ENCODE measurements at places on chromosomes 6 and 20.

- no peak for DNase-seq
Observed at GRCh38 chr6:8389036-8389818, 46.1 kb downstream of the SLC35B3 start.

GRCh38 chr20:24630486-24631172, 161.2 kb downstream of the SYNDIG1 start:
- DNase-seq, result no peak

DNA sequence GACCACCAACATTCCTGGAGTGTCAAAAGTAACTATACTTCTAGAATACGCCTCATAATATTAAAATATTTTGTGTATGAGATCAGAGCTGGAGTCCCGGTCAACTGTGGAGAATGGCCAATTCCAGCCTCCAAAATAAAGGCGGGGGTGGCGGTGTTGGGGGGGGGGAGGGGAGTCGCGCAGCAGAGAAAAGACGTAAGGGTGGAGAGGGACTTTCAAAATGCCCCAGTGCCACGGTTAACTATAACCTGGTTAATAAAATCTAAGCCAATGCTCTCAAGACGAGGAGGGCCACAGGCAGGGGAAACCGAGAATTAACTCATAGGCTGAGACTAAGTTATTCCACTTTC, 1.3 kb downstream of the NUP153 start:
- DNase-seq, result no peak

- DNase-seq, result no peak
Observed at GRCh38 chr6:153949616-153950015, 89.4 kb upstream of the OPRM1 start.

DNA sequence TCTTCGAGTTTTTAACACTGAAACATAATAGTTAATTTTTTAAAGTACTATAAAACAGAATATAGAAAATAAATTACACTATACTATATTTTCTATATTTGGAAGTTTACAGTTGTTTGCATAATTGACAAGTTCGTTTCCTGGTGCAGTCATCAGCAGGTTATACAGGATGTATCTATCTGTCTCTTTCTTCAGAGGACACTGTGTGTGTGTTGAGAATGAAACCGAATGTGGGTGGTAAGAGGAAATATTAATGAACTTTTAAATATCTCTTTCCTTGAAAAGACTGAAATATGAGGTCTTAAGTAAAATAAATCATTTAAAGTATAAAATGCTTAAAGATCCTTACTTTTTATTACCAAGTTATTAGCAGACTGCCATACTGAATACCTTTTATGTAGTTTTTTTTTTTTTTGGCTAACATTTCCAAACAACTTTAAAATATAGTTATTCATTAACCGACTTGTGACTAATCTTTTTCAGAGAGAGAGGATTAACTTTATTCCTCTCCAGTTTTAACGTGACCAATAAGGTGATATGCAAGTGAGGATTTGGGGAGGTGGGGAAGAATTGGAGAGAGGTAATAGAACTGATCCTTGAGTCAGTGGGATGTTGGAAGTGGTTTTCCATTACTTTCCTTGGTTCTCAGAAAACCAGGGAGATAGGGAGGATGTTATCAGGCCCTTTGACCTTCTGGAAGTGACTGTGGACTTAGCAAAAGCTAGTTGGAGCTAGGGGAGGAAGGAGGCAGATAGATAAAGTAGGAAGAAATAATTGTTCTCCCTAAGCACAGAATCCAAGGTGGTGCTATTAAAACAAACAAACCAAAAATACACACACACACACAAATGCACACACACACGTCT, 380.0 kb upstream of the FLRT3 start:
- DNase-seq, result no peak

- DNase-seq, result no peak
Observed at GRCh38 chr6:170281331-170282292, 9.3 kb downstream of the DLL1 start.

GRCh38 chr6:46476301-46476700, 14.9 kb downstream of the RCAN2 start:
- no peak for DNase-seq

DNA sequence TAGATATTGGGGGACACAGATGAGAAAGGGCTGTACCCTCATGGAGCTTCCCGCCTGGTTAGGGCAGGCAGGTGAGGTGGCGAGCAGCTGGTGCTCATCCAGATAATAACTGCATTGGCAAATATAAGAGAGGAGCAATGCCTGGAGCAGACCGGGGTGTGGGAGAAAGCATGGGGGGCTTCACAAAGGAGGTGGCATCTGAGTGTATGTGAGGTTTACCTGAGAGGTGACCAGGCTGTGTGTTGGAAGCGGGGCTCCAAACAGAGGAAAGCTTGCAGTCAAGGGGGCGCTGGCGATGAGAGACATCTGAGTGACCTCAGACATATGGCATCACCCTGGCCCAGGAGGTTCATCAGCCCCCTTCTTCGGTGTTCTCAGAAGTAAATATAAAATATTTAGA, 72.1 kb upstream of the PMEPA1 start:
- DNase-seq, result no peak

GRCh38 chr6:161908872-161909271, 635.0 kb upstream of the AGPAT4 start:
- DNase-seq, result no peak

GRCh38 chr6:10381133-10381829, 33.6 kb downstream of the TFAP2A start:
- no peak for DNase-seq

DNA sequence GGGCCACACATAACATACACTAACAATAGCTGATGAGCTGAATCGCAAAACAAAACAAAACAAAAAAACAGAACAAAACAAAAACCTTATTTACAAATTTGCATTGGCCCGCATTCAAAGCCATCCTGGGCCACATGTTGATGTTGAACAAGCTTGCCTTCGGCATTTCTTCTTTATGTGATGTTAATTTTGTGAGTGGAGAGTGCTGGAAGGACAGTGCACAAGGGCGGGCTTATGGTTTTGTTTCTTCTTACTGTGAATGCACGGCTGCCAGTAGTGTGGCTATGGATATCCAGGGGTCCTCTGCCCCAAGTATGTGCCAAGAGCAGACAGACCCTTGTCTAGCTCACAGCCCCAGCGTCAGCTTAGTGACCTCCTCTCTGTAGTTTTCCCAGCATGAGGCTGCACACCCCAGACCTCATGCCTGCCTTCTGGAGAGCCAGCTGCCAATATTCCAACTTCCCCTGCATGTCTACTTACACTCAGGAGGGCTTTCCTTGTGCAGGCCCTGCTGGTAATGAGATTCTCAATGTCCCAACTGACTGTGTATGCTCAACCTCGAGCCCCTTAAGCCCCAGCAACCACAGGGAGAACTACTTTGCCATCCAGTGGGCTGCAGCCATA, 24.9 kb downstream of the ZNF292 start:
- no peak for DNase-seq

GRCh38 chr6:45721665-45722064, 294.0 kb downstream of the CLIC5 start:
- no peak for DNase-seq

- DNase-seq, result no peak
Observed at GRCh38 chr6:18242062-18242851, 22.1 kb downstream of the DEK start.

GRCh38 chr20:25206548-25206947, 11.0 kb downstream of the ENTPD6 start:
- no peak for DNase-seq

- DNase-seq, result no peak
Observed at GRCh38 chr20:49677777-49678758, 35.6 kb downstream of the B4GALT5 start.

- DNase-seq, result no peak
Observed at GRCh38 chr6:20467437-20467836, 65.8 kb downstream of the E2F3 start.

DNA sequence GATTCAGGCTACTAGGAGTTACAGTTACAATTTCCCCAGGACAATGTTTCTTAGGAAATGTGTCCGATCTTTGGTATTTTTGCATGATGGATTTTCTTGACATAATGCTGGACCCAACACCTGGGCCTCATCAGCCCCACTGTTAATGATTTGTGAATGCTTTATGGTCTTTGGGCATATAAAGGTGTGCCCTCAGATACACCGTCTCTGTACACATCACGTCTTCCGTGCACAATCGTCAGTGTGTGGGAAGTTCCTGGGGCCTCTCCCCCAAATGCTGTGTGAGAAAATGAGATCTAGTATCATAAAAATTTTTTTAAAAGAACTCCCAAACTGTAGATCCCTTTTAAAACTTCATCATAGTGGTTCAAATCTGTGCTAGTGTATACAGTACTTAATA, 373.2 kb upstream of the ID4 start:
- no peak for DNase-seq

- no peak for DNase-seq
Observed at GRCh38 chr6:168992446-168993144, 261.1 kb downstream of the THBS2 start.

DNA sequence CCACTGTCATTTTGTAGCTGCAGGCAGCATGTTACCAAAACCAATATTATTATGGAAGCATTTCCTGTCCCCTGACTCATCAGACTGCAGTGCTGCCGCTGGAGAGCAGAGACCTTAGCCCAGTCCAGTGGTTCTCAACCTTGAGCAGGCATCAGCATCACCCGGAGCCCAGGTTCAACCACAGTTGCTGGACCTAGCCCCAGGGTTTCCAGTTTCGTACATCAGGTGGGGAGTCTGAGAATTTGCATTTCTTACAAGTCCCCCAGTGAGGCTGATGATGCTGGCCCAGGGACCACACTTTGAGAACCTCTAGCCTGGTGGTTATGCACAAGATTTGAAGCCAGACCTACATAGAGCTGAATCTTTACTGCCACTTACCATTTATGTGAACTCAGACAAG, 47.3 kb downstream of the LY86 start:
- no peak for DNase-seq
